ENCODE measurements at places on chromosomes 1 and 21.

- no peak for DNase-seq
Measured at GRCh38 chr1:81142099-81142826, 658.5 kb upstream of the ADGRL2 start.

DNA sequence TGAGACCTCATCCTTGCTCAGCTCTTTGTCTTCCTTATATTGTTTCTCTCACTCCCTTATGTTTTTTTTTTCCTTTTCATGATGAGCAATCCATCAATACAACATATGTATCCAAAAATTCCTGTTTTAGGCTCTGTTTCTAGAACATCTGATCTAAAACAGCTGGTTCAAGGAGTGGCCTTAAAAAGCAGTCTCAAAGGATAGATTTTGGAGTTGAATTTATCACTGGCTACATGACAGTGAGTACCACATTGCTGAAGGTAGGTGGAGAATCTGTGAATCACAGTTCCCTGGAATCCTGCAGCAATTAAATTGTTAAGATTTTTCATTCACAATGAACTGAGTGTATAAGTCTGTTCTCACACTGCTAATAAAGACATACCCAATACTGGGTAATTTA is 155.8 kb upstream of the ADAMTS5 start:
- no peak for DNase-seq

DNA sequence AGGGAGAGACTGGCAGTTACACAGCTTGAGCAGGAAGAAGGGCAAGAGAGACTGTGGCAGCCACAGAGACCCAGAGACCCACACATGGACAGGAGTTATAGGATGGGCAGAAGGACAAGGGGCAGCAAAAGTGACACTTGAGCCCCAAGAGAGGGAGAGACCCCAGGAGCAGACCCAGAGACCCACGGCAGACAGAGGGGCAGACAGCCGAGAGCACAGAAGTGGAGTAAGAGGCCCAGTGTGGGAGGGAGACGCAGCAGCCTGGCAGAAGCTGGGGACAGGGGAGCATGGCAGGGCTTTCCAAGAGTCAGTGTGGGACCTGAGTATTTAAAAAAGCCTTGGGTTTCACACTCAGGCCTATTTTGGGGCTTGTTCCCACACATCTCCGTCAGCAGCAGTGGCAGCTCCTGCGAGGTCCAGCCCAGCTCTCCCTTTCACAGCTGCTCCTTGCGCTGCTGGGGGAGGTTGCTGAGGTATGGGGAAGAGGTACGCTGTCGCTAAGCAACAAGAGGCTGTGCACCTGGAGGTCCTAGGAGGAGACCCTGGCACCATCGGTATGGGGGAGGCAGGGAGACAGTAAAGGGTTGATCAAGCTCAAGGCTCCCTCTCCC is 9.0 kb upstream of the MEF2D start:
- peak; percentile 68 for DNase-seq

DNA sequence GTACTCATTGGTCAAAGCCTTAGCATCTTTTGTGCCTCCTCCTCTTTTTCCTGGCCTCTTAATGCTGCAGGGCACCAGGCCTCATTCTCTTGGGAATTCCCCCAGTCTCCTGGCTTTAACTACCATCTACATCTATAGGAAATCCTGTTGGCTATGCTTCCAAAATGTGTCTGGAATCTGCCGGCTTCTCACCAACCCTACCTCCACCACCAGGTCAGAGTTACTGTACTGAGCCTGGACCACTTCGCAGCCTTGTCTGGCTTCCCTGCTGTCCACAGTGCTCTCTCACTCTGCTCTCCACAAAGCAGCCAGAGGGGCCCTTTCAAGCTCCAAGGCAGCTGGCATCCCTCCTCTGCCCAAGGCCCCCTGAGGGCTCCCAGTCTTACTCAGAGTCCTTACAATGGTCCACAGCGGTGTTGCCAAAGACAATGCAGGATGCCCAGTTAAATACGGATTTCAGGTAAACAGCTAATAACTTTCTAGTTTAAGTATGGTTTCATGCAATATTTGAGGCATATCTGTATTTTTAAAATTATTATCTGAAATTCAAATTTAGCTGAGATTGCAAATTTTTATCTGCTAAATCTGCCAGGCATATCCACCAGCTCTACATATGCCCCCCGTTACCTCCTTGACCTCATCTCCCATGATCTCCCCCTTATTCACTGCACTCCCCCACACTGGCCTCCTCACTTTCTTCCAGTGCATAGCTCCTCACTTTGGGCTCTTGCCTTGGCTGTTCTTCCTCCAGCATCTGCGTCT is 34.5 kb upstream of the FAM163A start:
- no peak for DNase-seq

DNA sequence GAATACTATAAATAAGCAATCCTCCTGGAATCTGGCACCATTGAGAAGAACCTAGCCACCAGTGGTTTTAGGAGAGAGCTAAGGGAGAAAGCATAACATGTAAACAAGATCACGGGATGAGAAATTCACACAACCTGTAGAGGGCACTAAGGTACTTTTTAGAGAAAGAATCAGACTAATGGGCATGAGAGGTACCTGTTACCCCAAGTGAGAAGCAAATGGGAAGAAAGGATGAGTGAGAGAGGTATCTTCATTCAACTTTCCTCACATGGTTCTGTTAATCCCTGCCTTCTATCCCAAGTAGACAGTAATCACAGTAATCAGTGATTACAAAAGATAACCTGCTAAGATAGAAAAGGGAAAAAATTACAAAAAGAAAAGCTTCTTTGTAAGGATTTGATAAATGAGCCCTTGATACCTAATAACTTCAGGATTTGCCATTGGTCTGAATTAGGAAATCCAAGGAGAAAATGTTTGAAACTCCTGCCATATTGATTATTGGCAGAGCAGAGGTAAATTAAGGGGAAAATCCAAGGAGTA is 251.1 kb upstream of the ADGRL2 start:
- no peak for DNase-seq

GRCh38 chr1:44812822-44813543 is 4.7 kb downstream of the BTBD19 start:
- peak; percentile 74 for DNase-seq

DNA sequence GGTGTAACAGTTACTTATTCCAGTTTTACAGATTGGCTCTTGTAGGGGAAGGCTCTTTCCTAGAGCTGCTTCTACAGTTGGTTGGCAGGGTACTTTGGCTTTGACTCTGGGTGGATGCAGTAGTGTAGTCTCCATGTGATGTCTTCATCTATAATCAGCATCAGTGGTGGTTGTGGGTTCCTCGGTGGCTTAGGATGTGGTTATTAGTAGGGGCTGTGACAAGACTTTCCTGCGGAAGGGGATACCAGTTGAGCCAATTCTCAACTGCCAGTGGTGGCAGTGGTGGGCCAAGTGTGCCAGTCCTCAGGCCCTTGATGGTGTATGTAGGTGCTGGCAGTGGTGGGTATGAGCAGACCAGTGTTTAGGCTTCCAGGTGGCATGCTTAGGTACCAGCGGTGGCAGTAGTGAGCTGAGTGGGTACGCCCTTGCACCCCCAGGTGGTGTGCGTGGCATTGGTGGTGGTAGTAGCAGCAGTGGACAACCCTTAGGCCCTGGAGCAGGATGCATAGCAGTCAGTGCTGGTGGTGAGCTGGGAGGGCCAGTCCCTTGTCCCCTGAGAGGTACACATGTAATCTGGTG is 27.2 kb upstream of the KLF18 start:
- no peak for DNase-seq

- DNase-seq: peak; percentile 93
Measured at GRCh38 chr1:31815752-31816500, at the start of gene SPOCD1. SPOCD1 (minus strand) TSS chr1:31816022; CDS start chr1:31815333, 689 bp downstream.

DNA sequence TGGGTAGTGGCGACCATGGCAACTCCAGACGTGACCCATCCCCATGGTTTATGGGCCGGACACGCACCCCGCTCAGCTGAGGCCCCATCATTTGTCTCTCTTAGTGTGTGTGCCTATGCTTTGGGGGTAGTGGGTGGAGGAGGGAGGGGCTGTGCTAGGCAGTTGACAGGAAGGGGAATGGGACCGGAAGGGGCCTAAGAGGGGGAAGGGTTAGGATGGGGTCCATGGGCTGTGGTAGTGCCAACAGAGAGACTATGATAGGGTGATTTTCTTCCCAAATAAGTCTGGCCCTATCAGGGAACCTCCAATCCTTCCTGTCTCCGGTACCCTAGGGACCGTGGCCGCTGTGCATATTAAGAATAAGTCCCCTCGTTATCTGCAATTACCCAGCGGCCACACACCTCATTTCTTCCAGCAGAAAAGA is 9.9 kb downstream of the DMAP1 start:
- no peak for DNase-seq

- no peak for DNase-seq
Measured at GRCh38 chr1:10429868-10430215, 391 bp upstream of the CENPS start.

Data from cardiac septum (tissue), 1 donor.